Central memory CD8-positive, alpha-beta T cell (primary cell): ENCODE measurements at places on chromosomes 16 and 17.

DNA sequence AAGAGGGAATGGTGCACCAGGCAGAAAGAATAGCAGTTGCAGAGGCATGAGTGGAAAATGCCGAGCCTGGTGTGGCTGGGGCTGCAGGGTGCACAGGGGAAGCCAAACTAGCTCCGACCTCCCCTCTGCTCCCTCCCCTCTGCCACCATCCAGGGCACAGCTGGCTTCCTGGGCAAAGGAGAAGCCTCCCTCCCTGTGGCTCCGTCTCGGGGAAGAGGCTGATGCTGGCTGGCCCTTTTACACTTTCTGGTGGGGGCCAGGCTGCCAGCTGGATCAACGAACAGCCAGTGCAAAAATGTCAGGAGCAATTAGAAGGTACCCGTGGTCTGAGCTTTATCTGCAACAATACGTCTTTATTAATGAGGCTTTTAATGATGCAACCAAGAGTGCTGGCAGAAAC is 37.1 kb upstream of the KCNJ12 start:
- H3K4me1 ChIP-seq, result no peaks in the 10 kb centered on the region
- no peak for DNase-seq
- H3K27me3 ChIP-seq, result no peaks in the 10 kb centered on the region
- H3K27ac ChIP-seq, result no peak overlapping the region
- H3K4me3 ChIP-seq, result no peak overlapping the region

DNA sequence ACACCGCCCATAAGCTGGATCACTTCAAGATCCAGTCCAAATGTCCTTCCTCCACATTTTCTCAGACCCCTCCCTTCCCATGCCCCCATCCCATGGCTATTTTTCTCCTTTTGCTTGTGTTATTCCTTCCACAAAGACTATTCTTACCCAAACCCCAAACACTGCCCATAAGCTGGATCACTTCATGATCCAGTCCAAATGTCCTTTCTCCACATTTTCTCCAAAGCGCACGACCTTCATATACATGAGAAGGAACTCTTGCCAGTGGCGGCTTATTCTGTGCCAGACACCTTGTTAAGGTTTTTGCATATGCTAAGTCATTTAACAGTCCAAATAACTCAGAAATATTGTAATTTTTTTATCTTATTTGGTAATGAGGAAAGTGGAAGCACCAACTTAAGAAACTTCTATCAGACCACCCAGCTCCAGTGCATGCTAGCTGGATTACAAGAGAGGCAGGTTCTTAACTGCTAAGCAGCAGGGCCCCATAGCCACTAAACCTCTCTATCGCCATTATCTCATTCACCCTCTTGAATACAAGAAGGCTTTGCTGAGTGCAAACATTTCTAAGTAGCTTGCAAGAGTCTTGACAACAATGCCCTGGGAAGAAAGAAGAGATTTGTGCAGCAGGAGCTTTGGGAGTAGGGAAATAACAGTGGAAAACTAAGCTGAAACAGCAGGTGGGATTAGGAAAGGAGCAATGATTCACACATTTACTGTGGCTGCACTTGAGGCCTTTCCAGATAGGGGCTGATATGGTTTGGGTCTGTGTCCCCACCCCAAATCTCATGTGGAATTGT is 428.2 kb upstream of the MAF start:
- peaks cover 9% of the 10 kb centered on the region for H3K4me1 ChIP-seq
- H3K27me3 ChIP-seq, result peaks cover 45% of the 10 kb centered on the region
- no peak for DNase-seq
- no peak overlapping the region for H3K4me3 ChIP-seq
- H3K36me3 ChIP-seq, result no peaks in the 10 kb centered on the region

- H3K27ac ChIP-seq, result no peak overlapping the region
- H3K27me3 ChIP-seq, result no peaks in the 10 kb centered on the region
- H3K36me3 ChIP-seq, result peaks cover 4% of the 10 kb centered on the region
- no peak overlapping the region for H3K4me3 ChIP-seq
- no peak for DNase-seq
These were observed 616.3 kb upstream of the CDH8 start for GRCh38 chr16:62652441-62653120.

- H3K27ac ChIP-seq, result peak overlapping the region; percentile 80
- H3K27me3 ChIP-seq, result no peaks in the 10 kb centered on the region
- DNase-seq, result no peak
These were observed 27.0 kb upstream of the MPRIP start for GRCh38 chr17:17015230-17015629.

DNA sequence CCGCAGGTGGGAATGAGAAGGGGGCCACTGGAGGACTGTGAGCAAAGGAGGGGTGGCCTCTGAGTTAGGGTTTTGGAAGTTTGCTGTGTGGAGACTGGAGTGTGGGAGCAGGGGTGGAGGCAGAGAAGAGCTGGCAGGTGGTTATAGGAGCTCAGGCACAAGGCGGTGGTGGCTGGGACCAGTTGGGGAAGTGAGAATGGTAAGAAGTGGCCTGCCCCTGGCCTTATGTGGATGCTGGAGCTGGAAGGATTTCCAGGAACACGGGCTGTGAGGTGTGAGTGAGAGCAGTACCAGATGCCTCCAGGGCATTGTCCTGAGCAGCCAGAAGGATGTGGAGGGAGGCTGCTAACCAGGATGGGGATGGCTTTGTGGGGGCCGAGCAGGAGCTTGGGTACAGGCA is 277.2 kb downstream of the SNX29 start:
- peaks cover 21% of the 10 kb centered on the region for H3K4me1 ChIP-seq
- peaks cover 1% of the 10 kb centered on the region for H3K36me3 ChIP-seq
- H3K27me3 ChIP-seq, result no peaks in the 10 kb centered on the region

DNA sequence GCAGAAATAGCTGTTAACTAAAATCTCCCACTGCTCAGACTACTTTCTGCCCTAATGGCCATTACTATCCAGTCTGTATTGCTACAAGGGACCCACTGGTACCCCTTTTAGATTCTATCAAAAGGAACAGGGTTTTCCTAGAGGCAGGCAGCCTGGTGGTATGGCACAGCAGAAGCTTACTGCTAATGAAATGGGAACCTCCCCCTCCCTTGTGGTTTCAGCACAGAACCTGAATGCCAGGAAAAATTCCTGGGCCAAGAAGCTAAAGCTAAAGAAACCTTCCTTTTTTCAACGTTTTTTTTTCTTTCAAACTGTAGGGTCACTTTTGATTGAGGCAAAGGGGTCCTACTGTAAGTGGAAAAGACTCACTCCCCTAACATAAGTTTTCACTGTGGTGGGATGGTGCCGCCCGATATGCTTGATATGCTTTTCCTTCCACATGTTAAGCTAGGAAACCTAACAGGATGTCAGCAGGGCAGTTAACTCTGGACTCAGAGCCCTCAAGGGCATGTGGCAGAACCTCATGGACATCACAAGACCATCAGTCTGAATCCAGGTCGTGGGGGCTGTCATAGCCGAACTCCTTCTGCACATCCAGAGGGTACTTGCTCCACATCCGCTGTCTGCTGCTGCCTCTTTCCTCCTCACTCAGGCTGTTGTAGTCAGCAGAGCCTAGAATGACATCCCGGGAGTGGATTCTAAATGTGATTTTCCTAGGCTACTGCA is 9.8 kb downstream of the SLC7A6OS start:
- H3K4me1 ChIP-seq, result peaks cover 14% of the 10 kb centered on the region
- peaks cover 78% of the 10 kb centered on the region for H3K36me3 ChIP-seq
- H3K27me3 ChIP-seq, result no peaks in the 10 kb centered on the region
- no peak overlapping the region for H3K4me3 ChIP-seq
- H3K27ac ChIP-seq, result peak overlapping the region; percentile 87

DNA sequence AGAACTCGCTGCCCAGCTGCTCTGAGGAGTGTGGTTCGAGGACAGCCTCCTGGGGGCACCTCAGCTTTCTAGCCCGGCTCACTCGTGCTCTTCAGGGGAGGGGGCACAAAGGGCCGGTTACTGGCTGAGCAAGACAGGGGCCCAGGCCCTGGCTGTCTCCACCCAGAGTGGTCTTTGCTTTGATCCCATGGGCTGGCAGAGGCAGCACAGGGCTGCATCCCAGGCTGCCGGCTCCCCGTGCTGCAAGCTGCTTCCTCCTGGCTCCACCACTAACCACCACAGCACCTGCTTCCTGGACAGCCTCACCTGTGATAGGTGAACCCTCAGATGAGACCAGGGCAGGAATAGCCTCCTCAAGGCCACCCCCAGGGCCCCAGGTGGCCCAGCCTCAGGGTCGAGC is 6.8 kb downstream of the SPPL2C start:
- no peak overlapping the region for H3K4me3 ChIP-seq
- H3K36me3 ChIP-seq, result no peaks in the 10 kb centered on the region
- peaks cover 41% of the 10 kb centered on the region for H3K27me3 ChIP-seq
- DNase-seq, result no peak
- H3K27ac ChIP-seq, result no peak overlapping the region
- H3K4me1 ChIP-seq, result peaks cover 4% of the 10 kb centered on the region

DNA sequence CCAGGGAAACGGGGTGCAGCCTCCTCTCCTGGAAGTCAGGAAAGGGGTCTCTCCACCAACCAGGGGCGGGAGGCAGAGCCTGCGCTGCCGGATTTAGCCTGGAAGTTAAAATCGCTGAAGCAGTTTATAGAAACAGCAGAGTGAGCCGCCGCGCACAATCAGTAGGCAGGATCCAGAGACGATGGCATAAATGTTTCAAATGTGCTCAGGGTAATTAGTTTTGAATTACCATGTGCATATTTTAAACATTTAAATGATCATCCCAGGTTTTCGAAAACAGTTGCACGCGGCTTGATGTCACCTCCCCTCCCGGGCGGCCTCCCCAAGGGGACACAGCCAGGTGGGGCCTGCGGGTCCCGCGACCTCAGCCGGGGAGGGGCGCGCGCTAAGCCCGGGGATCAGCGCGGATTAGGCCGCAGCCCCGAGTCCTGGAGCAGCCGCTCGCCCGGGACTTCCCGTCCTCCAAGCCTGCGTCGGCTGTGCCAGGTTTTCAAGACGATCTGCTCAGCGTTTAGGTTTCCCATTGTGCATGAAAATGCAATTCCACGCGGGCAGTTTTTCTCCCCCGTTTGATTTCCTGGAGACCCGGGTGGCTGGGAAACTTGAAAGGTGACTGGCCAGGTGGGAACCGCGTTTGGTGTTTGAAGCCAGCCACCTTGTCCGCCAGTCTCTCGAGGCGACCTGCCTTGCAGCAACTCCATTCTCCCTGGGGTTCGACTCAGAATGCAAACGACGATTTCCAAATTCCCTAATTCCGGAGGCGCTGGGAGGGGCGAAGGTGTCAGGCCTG is 78.3 kb downstream of the RPA1 start:
- no peak for DNase-seq
- H3K4me1 ChIP-seq, result peaks cover 5% of the 10 kb centered on the region
- peak overlapping the region; percentile 38 for H3K4me3 ChIP-seq
- peaks cover 67% of the 10 kb centered on the region for H3K27me3 ChIP-seq
- H3K36me3 ChIP-seq, result no peaks in the 10 kb centered on the region

GRCh38 chr16:6309271-6309670 is 1023.4 kb upstream of the RBFOX1 start:
- no peak for DNase-seq
- no peaks in the 10 kb centered on the region for H3K27me3 ChIP-seq
- H3K36me3 ChIP-seq, result no peaks in the 10 kb centered on the region
- H3K4me1 ChIP-seq, result no peaks in the 10 kb centered on the region

- H3K4me1 ChIP-seq, result peaks cover 34% of the 10 kb centered on the region
- H3K4me3 ChIP-seq, result peak overlapping the region; percentile 77
- no peaks in the 10 kb centered on the region for H3K27me3 ChIP-seq
- peaks cover 15% of the 10 kb centered on the region for H3K36me3 ChIP-seq
These were observed 78.7 kb downstream of the VMP1 start for GRCh38 chr17:59786213-59786535.

DNA sequence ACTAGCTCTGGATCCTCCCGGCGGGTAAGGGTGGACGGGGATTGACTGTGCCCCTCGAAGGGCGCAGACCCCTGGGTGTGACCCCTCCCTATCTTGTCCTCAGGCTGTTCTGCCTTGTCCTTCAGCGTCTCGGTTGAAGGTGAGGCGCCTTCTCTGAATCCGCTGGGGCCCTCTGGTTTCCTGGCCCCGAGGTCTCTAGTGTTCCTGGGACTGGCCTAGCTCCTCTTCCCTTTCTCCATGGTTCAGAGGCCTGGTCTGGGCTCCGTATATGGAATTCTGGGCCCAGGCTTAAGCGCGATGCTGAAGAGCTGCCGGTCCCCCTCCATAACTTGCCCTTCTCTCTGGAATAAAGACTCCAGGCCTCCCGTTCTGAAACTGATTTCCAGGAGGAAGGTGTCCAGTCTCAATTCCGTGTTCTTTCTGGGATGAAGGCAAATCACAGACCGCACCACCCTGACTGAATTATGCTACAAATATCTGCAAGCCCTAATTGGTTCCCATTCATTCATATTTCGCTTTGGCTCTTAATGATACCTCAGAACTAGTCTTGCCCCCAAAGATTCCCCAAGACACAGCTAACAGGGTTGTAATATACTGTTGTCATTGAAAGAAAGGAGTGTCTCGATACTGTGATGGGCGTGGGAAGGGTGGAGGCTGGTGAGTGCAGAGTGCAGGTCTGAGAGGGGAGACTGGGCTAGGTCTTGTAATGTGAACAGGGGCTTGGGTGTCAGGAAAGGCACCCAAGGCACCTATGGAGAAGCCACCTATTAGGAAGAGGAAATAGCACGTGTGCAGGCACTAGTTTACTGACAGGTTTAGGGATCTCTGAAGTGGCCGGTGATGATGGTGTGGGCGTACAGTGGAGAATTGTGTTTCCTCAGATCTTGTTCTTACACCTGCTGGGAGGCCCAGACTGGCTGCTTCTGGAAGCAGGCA is 851 bp downstream of the EDC4 start:
- peak overlapping the region; percentile 87 for H3K27ac ChIP-seq
- H3K27me3 ChIP-seq, result no peaks in the 10 kb centered on the region
- peaks cover 27% of the 10 kb centered on the region for H3K4me1 ChIP-seq
- DNase-seq, result no peak
- H3K36me3 ChIP-seq, result peaks cover 29% of the 10 kb centered on the region

DNA sequence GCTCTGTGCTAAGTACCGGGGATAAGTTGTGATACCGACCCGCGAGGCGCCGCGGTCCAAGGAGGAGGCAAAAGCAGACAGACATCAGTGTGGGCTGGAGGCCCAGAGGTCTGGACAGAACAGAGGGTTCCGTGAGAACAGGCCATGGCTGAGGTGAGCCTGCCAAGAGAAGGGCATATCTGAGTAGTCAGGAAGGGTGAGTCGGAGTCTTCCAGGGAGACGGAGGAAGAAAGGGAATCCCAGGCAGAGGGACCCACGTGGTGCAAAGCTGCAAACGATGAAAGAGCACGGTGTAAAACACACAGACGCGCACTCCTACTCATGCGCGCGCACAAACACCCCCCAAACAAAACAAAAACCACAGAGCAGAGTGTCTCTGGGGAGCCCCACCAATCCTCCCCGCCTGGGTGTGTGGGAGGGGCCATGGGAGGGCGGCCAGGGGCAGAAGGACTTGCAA is 18.1 kb downstream of the RHBDL3 start:
- no peak overlapping the region for H3K4me3 ChIP-seq
- H3K36me3 ChIP-seq, result no peaks in the 10 kb centered on the region
- no peak overlapping the region for H3K27ac ChIP-seq

DNA sequence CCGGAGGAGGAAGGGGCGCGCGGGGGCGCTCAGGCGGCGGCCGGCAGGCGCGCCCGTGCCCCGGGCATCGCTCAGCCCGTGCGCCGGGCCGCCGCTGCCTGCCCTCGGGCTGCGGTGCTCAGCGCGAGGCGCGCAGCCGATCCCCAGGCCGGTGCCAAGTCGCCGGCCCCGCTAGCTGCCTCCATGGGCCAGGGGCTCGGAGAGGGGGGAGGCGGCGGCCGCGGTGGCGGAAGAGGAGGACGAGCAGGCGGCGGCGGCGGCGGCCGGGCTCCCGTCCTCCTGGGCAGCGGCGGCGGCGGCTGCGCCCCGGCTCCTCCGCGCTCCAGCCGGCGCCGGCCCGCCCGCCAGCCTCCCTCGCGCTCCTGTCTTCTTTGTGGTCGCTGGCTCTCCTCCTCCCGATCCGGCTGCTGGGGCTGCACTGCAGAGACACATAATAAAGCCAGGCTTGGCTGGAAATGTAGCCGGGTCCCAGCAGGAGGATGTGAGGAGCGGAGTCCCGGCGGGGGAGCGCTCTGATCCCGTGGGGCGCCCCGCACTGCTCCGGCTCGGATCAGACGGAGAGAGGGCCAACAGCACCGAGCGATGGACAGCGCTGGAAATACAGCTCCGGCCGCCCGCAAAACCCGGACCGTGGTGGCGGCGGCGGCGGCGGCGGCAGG is 889 bp upstream of the ZNF423 start:
- H3K4me3 ChIP-seq, result peak overlapping the region; percentile 77
- H3K36me3 ChIP-seq, result peaks cover 1% of the 10 kb centered on the region
- H3K27me3 ChIP-seq, result peaks cover 58% of the 10 kb centered on the region
- DNase-seq, result no peak
